ENCODE measurements at places on chromosomes 1 and 21. TPM values are rescaled to one million over a fixed set of nuclear protein-coding genes. Genes with fewer than 3 reads are reported as not detected.

DMBX1 gene
- not detected for total RNA-seq

LAMC2 gene
- 0.16 TPM for total RNA-seq

DNA sequence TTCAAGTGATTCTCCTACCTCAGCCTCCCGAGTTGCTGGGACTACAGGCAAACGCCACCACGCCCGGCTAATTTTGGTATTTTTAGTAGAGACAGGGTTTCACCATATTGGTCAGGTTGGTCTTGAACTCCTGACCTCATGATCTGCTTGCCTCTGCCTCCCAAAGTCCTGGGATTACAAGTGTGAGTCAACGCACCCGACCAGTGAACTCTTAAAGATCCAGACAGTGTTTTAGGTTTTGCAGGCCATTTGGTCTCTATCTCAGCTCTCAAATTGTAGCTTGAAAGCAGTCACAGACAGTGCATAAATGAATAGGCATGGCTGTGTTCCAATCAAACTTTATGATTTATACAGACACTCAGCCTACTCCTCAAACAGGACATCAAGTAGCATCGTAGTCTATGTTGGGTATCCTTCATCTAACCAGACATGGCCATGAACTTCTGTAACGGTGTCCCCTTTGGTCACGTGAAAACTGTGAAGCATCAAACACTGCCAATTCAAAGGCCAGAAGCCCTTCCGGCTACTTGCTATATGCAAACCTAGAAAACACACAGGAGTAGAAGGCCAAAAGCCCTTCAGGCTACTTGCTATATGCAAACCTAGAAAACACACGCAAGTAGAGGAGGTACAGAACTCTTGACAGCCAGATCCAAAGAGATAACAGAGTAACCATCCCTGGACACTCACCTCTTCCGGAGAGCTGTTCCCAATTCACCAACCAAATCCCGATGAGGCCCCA is 3.1 kb downstream of the FUCA1 start:
- no peak for DNase-seq

DNA sequence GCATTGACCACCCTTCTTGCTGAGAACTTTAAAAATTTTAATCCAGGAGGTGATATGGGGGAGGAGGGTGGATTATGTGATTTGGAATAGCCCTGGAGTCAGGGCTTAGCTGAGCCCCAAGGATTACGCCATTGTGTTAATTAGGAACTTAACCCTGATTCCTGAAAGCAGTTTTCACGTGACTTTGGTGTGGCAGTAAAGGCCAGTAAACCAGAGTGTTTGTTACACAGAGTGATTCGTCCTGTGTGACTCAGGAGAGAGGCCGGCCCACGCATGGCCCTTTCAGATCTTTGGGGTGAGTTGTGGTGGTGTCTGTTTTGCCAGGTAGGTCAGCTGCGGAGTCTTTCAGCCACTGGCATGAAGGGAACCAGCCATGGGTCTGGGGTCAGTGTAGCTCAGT is 107.6 kb downstream of the NOS1AP start:
- DNase-seq: no peak

DNA sequence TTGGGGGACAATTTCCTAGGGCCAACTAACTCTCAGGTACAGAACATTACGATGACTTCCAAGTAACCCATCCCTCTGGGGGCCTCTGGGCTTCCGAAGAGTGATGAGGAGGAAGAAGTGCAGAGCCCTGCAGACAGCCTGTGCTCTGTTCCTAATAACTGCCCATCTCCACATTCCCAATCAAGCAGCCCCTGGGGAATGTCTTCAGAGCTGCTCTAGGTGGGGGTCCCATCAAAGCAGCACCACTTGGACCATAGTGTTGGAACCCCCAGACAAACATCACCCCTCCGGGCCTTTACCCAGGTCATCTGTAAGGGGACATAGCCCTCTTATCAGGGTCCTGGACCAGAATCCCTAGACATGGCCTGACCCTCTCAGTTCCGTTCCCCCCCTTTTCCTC is 357.3 kb downstream of the NPHP4 start:
- DNase-seq: no peak

DNA sequence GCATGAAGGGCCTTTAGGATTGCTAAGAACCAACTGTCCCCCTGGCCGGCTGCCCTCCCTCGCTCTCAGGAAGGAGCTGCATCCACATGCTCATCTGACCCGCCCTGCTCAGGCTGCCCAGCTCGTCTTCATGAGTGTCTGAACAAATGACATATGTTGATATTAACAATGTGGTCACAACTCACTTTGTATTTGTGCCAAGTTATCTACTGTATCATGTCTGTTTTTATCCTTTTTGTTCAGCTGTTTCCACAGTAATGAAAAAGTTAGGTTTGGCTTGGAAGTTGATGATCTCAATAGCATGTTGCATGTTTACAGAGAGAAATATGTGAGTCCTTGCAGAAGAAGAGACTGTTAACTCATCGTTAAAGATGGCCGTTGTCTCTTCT is 75.1 kb downstream of the PHTF1 start:
- no peak for DNase-seq
